ENCODE measurements at places on chromosomes 7 and 10. TPM values are rescaled to one million over a fixed set of nuclear protein-coding genes. Genes with fewer than 3 reads are reported as not detected.

The WEE2 gene
- total RNA-seq: not detected

The ZNF775 gene
- 4.4 TPM for total RNA-seq

The MTERF1 gene
- 13.5 TPM for total RNA-seq

The OPN4 gene
- total RNA-seq: not detected

The OR2A7 gene
- total RNA-seq: 13.9 TPM

The NODAL gene
- total RNA-seq: not detected

GRCh38 chr7:69640216-69640615 lies 41.9 kb downstream of the AUTS2 start:
- no peaks in the 10 kb centered on the region for H3K36me3 ChIP-seq
- no peak overlapping the region for H3K4me3 ChIP-seq

DNA sequence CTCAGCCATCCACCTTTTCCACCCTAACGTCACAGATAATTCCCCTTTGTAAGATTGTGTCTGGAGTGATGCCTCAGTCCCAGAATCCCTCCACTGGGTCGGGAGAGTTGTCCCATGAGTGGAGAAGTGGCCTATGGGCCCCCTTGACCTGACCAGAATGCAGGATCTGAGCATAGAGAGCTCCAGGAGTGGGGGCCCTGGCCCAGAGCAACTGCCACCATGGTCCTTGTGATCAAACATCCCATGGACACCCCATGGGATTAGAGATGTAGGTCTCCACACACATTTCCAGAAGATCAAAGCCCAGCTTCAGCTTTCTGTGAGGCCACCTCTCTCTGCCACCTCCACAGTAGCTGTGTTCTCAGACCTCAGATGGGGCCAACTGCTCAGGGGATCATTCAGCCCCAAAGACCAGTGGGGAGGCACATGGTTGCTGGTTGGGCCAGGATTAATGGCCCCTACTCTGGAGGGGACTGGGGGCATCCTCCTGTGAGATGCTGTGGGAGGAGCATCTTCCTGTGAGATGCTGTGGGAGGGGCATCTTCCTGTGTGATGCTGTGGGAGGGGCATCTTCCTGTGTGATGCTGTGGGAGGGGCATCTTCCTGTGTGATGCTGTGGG lies 28.5 kb upstream of the DPYSL4 start:
- no peak for DNase-seq
- H3K36me3 ChIP-seq: no peaks in the 10 kb centered on the region
- H3K27ac ChIP-seq: no peak overlapping the region
- H3K4me3 ChIP-seq: no peak overlapping the region
- no peaks in the 10 kb centered on the region for H3K4me1 ChIP-seq
- H3K27me3 ChIP-seq: no peaks in the 10 kb centered on the region

DNA sequence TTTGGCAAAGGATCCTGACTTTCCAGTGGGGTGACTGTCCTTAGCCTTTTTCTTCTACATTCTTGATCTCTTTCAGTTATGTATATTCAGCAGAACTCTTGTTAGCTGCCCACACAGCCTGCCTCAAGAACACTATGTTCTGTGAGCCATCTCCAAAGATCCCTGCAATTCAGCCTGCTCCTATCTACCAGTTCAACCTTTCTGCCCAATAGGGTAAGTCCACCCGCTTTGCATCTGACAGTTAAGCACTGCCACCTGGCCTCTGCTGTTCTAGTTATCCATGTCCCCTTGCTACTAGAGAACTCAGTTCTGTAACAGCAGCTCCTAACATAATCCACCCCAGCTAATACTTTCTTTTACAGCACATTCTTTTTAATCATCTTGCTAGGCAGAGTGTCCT lies 13.5 kb downstream of the OR9A2 start:
- H3K4me3 ChIP-seq: no peak overlapping the region
- no peak overlapping the region for H3K27ac ChIP-seq
- no peak for DNase-seq
- H3K27me3 ChIP-seq: peaks cover 1% of the 10 kb centered on the region

- DNase-seq: peak; percentile 80
- peaks cover 34% of the 10 kb centered on the region for H3K4me1 ChIP-seq
- peaks cover 26% of the 10 kb centered on the region for H3K36me3 ChIP-seq
- no peaks in the 10 kb centered on the region for H3K27me3 ChIP-seq
- H3K27ac ChIP-seq: peak overlapping the region; percentile 90
Measured at GRCh38 chr7:127588697-127589482, 679 bp downstream of the ARF5 start.

GRCh38 chr10:30728766-30729165 lies 99.2 kb upstream of the LYZL2 start:
- no peak overlapping the region for H3K27ac ChIP-seq
- no peak overlapping the region for H3K4me3 ChIP-seq
- H3K27me3 ChIP-seq: no peaks in the 10 kb centered on the region
- no peaks in the 10 kb centered on the region for H3K4me1 ChIP-seq
- no peaks in the 10 kb centered on the region for H3K36me3 ChIP-seq

GRCh38 chr7:44470628-44471245 lies 19.7 kb downstream of the NUDCD3 start:
- H3K4me3 ChIP-seq: no peak overlapping the region
- peaks cover 60% of the 10 kb centered on the region for H3K36me3 ChIP-seq
- peaks cover 27% of the 10 kb centered on the region for H3K4me1 ChIP-seq
- no peak for DNase-seq
- no peak overlapping the region for H3K27ac ChIP-seq

DNA sequence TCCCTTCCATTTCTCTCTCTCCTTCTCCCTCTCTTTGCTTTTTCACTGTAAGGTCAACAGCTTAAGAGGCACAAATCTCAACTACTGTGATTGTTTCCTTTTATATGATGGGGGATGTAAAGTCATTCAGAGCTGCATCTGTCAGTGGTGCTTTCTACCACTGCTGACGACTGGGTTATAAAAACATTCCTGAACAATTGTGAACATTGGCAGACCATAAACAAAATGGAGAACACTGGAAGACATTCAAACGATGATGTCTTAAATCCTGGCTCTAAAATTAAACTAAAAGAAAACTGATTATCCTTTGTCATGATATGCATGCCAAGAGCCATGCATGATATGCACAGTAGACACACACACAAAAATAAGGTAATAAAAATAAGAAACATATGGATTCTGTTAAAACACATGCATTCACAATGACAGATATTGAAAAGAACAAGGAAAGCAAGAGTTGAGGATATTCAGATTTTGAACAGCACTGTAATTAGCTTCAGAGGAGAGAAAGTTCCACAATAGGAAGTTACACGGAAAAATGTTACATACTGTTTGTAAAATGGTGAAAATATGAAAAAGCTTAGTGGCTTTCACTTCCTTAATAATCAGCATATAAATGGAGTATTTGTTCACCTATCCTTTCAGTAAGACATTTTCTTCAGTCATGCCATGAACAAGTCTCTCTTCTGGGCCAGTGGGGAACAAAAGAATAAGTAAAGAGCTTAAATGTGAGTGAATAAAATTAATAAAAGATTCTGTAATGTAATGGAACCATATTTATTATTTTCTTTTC lies 89.2 kb downstream of the RNLS start:
- no peak overlapping the region for H3K4me3 ChIP-seq
- H3K36me3 ChIP-seq: no peaks in the 10 kb centered on the region
- no peak overlapping the region for H3K27ac ChIP-seq
- no peaks in the 10 kb centered on the region for H3K4me1 ChIP-seq
- DNase-seq: no peak

DNA sequence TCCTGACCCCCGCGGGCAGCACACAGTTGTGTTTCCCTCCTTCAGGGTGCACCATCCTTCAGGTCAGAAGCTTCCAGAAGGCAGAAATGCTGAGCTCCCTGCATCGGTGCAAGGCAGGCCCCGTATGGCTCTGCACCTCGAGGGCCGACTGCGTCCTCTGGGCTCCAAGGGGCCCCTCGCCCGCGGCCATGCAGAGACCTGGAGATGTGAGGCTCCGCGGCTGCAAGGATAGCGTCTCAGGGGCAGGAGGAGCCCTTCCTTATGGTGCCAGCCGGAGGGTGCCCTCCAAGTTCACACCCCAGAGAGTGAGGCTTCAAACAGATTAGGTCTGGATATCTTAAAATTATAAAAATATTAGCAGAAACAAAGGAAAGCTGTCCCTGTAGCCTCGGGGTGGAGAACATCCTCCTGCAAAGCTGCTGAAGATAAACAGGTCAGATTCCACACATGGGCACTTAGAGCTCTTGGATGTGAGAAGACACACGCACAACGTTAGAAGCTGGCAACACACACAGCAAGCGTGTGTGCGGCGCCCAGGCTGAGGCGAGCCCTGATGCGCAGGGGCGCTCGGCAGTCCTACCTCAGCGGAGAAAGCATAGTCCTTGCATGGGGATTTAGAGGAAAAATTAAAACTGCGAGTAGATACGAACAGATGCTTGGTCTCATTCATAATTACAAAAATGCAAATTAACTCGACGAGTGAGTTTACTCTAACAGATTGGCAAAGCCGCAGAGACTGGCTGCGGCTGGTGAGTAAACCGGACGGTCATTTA lies 20.4 kb downstream of the KNDC1 start:
- no peak overlapping the region for H3K27ac ChIP-seq
- H3K27me3 ChIP-seq: no peaks in the 10 kb centered on the region
- H3K4me3 ChIP-seq: no peak overlapping the region
- no peaks in the 10 kb centered on the region for H3K36me3 ChIP-seq
- DNase-seq: peak; percentile 43
- no peaks in the 10 kb centered on the region for H3K4me1 ChIP-seq

GRCh38 chr7:13990319-13990983 lies 985 bp upstream of the ETV1 start:
- DNase-seq: peak; percentile 75
- H3K4me3 ChIP-seq: peak overlapping the region; percentile 62

- H3K36me3 ChIP-seq: no peaks in the 10 kb centered on the region
- no peaks in the 10 kb centered on the region for H3K4me1 ChIP-seq
- no peak for DNase-seq
Measured at GRCh38 chr7:43196379-43196778, 83.9 kb downstream of the HECW1 start.

DNA sequence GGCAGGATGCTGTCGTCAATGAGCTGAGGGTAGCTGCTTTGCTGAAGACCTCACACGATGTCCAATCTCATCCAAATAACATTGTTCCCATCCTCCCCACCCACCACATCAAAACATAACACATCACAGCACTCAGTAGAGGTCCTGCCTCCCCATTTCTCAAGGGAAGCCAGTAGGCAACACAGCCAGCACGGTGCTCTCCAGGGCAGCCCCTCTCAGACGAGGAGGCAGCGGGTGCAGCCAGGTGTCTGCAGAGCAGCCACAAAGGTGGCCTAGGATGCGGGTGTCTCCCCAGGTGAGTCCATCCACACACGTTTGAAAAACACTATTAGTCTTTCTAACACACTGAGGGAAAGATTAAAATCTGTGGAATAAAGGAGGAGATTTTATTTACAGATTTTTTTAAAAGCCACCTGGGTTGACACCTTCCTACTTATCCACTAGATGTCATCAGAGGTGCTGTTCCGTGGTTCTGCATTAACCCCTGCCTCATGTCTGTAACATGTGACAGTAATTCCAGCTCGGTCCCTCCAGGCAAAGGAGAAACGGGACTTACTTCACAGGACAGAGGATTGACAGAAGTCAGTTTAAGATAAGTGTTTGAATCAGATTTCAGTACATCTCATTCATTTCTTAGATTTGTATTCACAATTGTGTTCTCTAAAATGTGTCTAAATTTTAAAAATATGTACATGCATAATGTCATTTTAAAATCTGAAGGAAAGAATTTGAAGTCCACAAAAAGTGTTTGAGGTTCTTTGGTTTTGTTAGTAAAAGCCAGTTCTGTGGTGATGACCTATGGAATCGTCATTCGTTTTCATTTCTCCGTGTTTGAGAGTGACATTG lies 68.0 kb downstream of the LANCL2 start:
- H3K36me3 ChIP-seq: no peaks in the 10 kb centered on the region
- no peaks in the 10 kb centered on the region for H3K4me1 ChIP-seq
- DNase-seq: no peak
- H3K27me3 ChIP-seq: no peaks in the 10 kb centered on the region
- H3K4me3 ChIP-seq: no peak overlapping the region

DNA sequence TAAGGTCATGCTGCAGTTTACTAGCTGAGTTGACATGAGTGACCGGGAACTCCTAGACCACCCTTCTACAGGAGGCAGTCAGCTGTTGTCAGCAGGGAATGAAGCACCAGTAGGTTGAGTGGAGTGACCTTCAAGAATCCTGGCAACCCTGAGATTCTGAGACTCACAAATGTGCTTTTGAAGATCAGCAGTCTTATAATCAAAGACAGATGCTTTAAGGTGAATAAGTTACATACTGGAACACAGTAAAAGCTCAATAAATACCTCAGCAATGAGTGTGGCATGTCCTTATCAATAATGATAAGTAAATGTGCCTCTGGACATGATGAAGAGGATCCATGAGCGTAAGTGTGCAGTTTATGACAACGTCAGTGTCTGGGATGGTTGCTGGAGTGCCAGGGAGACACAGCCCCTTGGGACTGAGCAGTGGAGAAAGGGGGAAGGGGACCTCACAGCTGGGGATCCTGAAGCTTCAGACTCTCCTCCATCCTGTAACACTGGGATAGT lies 11.9 kb upstream of the OR6V1 start:
- no peak for DNase-seq
- H3K27ac ChIP-seq: no peak overlapping the region

- no peak for DNase-seq
- no peaks in the 10 kb centered on the region for H3K4me1 ChIP-seq
- H3K36me3 ChIP-seq: no peaks in the 10 kb centered on the region
- no peaks in the 10 kb centered on the region for H3K27me3 ChIP-seq
Measured at GRCh38 chr7:4168541-4168940, 513.6 kb upstream of the FOXK1 start.

DNA sequence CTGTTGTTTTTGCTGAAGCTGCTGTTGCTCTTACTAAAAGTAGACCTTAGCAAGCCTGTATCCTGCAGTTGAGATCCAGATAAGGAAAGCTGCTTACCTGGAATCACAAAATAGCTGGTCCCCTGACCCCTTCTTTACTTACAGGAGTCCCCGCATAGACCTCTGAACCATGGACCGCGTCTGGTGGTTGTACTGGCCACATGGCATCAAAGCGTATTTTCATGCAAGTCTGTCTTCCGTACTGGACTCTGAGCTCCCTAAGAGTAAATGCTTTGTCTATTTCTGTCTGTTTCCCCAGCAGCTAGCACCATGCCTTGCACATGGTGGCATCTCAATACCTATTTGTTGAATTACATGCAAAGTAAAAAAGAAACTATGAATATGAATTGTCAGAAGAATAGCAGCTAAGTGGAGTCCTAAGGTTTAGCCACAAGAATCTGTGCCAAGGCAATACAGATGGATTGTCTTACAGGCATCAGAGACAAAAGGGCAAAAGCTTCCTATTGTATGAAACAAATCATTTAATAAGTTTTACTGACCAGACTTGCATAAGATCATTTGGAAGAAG lies 159.2 kb downstream of the PAXIP1 start:
- H3K27me3 ChIP-seq: peaks cover 10% of the 10 kb centered on the region
- DNase-seq: no peak
- no peaks in the 10 kb centered on the region for H3K4me1 ChIP-seq
- no peak overlapping the region for H3K4me3 ChIP-seq
- no peak overlapping the region for H3K27ac ChIP-seq
- no peaks in the 10 kb centered on the region for H3K36me3 ChIP-seq

- no peaks in the 10 kb centered on the region for H3K4me1 ChIP-seq
- H3K4me3 ChIP-seq: no peak overlapping the region
- H3K27ac ChIP-seq: no peak overlapping the region
- DNase-seq: no peak
- no peaks in the 10 kb centered on the region for H3K36me3 ChIP-seq
Measured at GRCh38 chr7:49703881-49704280, 69.6 kb upstream of the VWC2 start.

- H3K27ac ChIP-seq: no peak overlapping the region
- no peaks in the 10 kb centered on the region for H3K4me1 ChIP-seq
- H3K36me3 ChIP-seq: no peaks in the 10 kb centered on the region
- DNase-seq: no peak
Measured at GRCh38 chr7:29017713-29018112, 59.6 kb upstream of the TRIL start.
